ENCODE measurements at places on chromosomes 7 and 10. TPM values are rescaled to one million over a fixed set of nuclear protein-coding genes. Genes with fewer than 3 reads are reported as not detected.

Gene HNRNPF
- total RNA-seq, result 86.7 TPM

Gene INMT
- 0.23 TPM for total RNA-seq

Gene PKD2L1
- total RNA-seq, result 0.46 TPM

Gene HOXA2
- not detected for total RNA-seq

Gene SPDYE18
- not detected for total RNA-seq

Gene GHRHR
- total RNA-seq, result 2.8 TPM

Gene GBX1
- total RNA-seq, result 1.6 TPM

Gene TMEM254
- 18.0 TPM for total RNA-seq
